ENCODE measurements at places on chromosomes 2 and 18.

- no peak for DNase-seq
Observed at GRCh38 chr18:24315170-24315569, 82.5 kb downstream of the OSBPL1A start.

GRCh38 chr2:203340791-203341487 is 12.7 kb downstream of the ABI2 start:
- no peak for DNase-seq

- DNase-seq, result no peak
Observed at GRCh38 chr2:216188559-216188850, 79.4 kb downstream of the XRCC5 start.

DNA sequence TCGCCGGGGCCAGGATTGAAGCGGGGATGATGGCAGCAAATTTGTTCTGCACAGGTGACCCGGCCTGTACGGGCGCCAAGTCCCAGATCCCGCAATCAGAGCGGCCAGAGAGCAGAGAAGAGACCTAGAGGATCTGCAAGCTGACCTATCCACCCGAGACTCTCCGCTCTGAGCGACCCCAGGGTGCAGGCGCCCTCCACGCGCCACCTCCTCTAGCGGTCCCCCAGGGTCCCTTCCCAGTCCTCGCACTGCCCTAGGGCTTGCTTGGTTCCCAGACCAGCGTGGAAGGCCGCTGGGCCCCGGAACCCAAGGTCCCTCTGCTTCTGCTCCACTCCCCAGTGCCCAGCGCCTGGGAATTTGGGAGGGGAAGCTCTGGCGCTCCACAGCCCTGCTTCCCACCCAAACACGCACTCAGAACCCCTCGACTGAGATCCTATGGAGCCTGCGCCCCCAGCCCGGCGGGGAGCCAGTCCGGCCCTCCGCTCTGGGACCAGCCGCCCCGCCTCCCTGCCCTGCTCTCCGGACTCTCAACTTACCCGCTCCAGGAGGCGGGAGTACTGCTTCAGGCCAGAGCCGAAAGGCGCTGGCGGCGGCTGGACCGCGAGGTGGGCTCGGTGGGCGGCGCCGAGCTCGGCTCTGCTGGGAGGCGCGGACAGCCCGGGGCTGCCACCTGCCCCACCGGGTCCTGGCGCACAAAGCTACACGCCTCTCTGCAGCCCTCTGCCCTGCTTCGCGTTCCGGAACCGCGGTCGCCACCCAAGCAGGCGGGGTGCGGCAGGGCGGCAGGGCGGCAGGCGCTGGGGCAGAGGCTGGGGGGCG is 3.0 kb upstream of the SIX3 start:
- DNase-seq, result no peak

DNA sequence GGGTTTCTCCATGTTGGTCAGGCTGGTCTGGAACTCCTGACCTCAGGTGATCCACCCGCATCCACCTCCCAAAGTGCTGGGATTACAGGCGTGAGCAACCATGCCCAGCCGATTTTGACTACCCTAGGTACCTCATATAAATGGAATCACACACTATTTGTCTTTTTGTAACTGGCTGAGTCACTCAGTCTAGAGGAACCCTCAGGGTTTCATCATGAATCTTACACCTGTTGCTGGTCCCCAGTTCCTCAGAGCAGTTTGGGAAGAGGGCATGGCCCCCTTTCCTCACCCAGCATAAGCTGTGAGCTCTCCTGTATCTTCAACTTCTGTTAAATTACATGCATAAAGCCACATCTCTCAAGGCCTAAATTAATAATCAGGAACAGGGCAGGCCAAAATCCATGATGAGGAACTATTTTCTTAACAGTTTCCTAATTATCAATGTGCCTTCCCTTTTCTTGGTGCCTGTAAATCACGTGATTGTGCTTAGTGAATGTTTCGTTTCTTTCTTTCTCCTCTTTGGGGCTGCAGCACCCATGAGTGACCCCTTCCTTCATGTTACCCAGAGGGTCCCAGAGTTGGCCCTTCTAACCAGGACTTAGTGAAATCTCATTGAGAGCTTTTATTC is 20.9 kb downstream of the DYSF start:
- DNase-seq, result no peak

DNA sequence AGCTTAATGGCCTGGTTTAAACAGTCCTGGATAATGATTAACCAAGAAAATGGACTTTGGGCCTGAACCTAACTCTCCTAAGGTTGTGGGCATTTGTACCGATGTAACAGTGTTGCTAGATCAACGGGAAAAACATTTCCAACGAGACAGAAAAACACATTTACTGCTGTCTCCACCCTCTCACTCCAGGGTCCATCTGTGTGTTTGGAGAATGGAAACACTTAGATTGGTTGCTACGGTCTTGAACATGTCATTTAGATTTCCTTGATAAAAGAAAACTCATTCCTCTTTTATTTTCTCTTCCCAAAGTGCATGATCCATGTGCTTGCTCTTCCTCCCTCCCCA is 88.0 kb downstream of the SOCS6 start:
- DNase-seq, result no peak

DNA sequence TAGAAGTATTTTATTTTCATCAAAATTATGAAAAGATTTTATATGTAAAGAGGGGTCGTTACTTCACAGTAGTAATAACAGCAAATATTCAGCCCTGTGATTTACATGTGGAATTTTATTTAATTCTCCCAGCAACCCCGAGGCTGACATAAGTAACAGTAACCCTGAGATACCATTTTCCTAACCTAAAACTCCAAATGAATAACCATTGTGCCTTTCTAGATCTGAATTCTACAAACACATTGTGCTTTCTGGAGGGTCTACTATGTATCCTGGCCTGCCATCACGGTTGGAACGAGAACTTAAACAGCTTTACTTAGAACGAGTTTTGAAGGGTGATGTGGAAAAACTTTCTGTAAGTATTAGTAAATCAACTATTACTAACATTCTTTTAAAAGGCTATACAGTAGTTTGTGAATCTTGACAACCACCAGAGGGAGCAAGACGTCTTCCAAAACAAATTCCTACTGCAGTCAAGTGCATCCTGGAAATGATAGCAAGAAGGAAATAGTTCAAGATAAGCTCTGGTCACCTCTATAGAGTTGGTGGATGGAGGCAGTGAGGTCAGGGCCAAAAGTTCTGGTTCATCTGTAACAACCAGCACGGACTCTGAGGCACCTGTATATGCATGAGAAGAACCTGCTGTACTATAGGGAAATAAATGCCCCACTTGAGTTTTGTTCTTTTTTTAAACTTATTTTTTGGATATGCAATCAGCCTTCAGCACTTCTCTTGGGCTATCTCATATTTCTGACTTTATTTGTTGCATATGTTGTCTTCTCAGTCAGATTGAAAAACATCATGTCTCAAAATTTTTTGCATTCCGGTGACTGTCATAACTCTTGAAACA is 37.4 kb downstream of the ACTR2 start:
- DNase-seq, result no peak

- DNase-seq, result no peak
Observed at GRCh38 chr2:29052807-29053206, 21.5 kb downstream of the PCARE start.

- no peak for DNase-seq
Observed at GRCh38 chr2:161402297-161402696, 13.8 kb upstream of the TBR1 start.

GRCh38 chr2:72212486-72212855 is 64.8 kb upstream of the CYP26B1 start:
- no peak for DNase-seq

- no peak for DNase-seq
Observed at GRCh38 chr18:34342960-34343359, 118.2 kb upstream of the NOL4 start.

GRCh38 chr2:33131111-33131510 is 184.4 kb downstream of the LTBP1 start:
- DNase-seq, result no peak

DNA sequence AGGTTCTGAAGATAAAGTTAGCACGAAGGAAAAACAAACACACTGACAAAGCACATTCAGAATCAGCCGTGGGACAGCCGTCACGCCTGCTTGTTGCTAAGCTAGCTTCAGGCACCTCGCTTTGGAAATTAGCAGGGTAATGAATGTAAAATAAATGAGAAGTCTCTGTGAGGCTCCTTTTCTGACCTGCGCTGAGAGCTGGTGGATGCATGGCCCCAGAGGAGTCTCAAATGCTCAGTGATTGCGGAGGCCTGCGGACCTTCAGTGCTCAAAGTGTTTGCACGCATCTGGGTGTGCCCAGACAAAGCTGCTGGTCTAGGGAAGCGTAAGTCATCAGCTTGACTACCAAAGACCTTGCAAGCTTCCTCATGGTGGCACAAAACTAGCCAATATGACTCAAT is 50.6 kb downstream of the CD8B2 start:
- DNase-seq, result no peak

- DNase-seq, result no peak
Observed at GRCh38 chr2:187708272-187708671, 154.0 kb upstream of the TFPI start.

GRCh38 chr2:104025295-104025694 is 828.6 kb upstream of the POU3F3 start:
- no peak for DNase-seq

DNA sequence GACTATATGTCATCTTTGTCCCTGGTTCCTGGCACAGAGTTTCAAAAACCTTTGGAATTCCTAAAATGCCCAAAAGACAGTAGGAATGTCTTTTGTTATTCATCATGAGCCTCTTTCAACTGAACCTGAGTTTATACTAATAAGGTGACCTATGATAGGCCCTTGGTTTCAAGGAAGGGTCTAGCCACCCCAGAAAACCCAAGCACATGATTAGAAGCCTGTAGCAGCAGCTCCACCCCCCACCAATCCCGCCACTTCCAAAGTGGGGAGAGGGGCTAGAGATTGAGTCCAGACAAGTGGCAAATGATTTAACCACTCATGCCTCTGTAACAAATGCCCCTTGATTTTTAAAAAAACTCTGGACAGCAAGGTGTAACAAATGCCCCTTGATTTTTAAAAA is 56.8 kb downstream of the ADD2 start:
- no peak for DNase-seq

DNA sequence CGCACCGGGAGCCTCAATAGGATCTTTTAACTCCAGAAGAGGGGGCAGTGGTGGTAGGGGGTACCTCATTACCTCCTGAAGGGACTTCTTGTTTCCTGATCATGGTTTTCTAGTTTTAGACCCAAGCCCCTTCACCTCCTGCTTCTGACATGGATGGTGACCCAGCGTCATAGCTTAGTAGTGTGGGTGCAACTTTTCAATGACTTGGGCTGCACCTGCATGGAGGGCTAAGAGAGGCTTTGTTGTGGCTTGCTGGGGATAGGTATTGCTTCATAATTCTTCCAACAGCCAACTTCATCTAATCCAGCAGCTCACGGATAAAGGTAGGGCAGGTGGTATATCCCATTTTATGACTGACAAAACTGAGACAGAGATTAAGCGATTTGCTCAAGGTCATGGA is 3.0 kb downstream of the SLC1A4 start:
- DNase-seq, result no peak

GRCh38 chr2:218005486-218005885 is 2.7 kb upstream of the TNS1 start:
- no peak for DNase-seq

DNA sequence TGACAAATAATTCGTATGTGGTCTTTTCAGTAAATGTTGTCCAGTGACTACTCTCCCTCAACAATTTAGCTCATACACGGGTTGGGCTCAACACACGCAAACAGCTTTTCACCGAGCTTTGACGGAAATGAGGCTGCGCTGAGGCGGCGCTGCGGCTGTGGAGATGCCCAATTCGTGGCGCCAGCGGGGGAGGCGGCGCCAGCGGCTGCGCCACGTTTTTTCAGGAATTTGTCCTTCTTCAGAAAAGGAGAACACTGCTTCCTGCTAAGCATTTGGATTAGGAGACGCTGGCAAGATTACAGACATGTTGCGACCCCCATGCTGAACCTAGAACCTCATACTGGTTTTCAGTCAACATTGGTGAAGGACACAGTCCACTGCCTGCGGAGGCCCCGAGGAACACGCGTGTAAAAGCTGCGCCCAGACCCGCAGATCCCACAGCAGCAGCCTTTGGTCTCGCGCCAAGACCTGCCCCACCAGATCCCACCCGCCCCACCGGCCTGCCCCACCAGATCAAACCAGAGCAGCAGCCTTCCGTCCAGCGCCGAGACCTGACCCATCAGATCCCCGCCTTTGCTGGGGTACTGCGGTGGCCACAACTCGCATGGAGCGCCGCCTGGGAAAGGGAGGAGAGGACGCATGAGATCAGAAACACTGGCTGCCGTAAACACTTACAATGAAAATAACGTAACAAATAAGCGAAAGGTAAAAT is 173.8 kb downstream of the TMEM18 start:
- DNase-seq, result no peak

- DNase-seq, result no peak
Observed at GRCh38 chr18:27778925-27779324, 398.0 kb downstream of the CDH2 start.

GRCh38 chr18:74611765-74612164 is 14.1 kb downstream of the ZNF407 start:
- DNase-seq, result no peak

DNA sequence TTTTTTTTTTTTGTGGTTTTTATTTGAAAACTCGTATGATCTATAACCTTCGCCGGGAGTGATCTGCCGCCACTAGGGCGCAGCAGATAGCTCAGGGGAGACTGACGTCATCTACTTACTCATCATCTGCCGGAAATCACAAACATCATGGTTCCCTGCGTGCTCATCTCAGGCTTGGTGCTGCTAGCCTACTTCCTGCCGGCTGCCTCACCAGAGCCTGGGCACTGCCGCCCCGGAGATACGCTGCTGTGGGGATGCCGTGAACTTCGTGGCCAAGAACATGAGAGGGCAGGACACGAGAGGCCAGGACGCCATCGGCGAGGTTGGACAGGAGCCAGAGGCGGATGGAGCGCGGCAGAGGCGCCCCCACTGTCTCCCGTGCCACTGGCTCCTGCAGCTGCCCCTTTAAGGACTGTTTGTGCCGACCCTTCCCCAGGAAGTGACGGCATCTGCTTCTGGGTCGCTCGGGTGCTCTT is 68.8 kb downstream of the DOK6 start:
- DNase-seq, result no peak

- no peak for DNase-seq
Observed at GRCh38 chr2:137321566-137321965, 556.2 kb downstream of the THSD7B start.

DNA sequence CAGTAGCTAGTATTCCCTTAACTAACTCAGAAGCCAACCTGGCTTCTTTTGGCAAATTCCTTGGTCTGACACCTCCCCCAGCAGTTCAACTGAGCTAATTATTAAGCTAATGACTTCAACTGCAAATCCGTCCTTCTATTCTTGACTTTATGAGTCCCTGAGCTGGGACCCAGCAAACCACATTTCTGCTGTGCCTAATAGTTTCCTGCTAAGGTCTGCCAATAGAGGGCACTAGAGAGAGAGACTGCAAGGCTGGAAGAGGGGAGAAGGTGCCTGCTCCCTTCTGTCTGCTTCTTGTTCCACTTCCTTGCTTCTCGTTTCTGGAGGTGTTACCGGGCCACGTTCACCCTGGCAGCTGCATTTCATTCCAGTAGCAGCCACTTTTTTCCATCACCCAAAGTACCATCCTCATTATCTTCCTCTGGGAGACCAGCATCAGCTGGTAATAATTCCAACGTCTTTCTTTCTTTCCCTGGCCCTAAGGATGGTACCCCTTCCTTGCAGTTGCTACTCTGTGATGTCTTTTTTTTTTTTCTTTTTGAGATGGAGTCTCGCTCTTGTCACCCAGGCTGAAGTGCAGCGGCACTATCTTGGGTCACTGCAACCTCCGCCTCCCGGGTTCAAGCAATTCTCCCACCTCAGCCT is 352.0 kb downstream of the TNS1 start:
- DNase-seq, result no peak

- no peak for DNase-seq
Observed at GRCh38 chr18:49531678-49532153, 30.1 kb upstream of the LIPG start.
